ENCODE measurements at places on chromosomes 3 and 15.

DNA sequence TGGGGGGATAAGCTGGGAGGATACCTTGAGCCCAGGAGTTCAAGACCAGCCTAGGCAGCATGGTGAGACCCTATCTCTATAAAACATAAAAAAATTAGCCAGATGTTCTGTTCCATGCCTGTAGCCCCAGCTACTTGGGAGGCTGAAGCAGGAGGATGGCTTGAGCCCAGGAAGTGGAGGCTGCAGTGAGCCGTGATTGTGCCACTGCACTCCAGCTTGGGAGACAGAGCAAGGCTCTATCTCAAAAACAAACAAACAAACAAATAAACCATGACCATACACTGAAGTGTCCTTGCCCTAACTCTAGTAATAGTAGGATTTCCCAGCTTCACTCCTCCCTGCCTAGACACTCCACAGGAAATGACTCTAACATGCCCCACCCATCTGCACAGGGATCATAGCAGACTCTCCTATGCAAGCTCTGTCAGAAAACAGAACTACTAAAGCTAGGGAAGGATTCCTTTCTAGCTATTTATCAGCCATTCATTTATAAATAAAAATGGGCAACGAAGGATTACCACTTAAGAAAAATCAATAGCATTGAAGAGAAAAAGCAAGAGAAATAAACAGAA, 4.6 kb downstream of the ERICH6 start:
- DNase-seq = peak; percentile 45

- DNase-seq = no peak
These were observed 44.5 kb downstream of the CMTM7 start for GRCh38 chr3:32435911-32436815.

DNA sequence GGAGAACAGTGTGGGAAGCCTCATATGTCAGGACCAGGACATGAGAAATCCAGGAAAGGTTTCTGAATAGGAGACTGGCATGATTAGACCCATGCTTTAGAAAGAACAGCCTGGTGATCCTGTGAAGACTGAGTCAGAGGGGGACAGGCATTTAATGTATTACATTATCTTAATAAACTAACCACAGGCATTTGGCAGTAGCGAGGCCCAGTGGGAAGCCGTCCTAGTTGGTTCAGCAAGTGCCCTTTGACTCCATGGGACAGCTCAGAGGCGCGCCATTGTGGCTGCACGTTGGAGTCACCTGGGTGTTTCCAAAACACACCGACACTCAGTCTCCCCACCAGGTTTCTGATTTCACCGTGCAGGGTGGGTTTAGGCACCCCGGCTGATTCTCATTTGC, 90.5 kb upstream of the DGKG start:
- DNase-seq = peak; percentile 91

DNA sequence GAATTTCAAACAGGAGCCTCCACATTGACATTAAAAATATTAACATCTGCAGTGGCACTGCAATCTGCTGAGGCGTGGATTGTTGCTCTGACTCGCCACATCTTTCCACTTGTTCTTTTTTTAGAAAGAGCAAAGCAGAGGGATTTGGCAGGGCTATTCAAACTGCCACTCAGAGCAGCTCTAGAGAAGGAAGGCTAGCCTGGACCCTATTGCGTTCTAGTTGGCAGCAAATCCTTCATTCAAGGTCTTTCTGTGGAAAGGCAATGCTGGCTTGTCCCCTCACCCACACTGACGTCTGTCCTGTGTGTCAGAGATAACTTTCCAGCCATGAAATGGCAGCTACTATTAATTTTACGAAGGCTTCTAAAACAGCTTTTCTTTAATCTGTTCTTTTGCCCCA, 483.2 kb upstream of the SGO1 start:
- DNase-seq = no peak

DNA sequence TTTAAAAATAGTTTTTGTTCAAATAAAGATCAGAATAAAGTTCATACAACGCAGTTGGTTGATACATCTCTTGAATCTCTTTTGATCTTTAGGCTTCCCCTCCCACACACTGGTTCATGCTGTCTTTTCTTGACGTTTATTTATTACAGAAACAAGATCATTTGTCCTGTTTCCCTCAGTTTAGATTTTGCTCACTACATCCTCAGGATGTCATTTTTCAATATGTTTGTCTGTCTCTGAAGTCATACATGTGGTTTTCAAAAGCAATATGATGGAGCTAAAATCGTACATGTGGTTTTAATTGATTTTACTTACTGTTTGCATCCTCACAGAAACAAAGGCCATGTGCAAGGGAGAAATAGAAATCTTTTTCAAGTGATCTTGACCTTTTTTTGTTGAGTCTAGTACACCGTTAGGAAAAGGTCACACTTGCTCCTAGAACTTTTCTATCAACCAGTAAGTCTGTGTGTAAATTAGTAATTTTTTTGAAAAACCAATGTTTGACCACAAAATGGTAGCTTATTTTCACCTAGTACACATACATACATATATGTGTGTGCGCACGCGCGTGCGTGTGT, 63.7 kb upstream of the SENP5 start:
- DNase-seq = peak; percentile 37

DNA sequence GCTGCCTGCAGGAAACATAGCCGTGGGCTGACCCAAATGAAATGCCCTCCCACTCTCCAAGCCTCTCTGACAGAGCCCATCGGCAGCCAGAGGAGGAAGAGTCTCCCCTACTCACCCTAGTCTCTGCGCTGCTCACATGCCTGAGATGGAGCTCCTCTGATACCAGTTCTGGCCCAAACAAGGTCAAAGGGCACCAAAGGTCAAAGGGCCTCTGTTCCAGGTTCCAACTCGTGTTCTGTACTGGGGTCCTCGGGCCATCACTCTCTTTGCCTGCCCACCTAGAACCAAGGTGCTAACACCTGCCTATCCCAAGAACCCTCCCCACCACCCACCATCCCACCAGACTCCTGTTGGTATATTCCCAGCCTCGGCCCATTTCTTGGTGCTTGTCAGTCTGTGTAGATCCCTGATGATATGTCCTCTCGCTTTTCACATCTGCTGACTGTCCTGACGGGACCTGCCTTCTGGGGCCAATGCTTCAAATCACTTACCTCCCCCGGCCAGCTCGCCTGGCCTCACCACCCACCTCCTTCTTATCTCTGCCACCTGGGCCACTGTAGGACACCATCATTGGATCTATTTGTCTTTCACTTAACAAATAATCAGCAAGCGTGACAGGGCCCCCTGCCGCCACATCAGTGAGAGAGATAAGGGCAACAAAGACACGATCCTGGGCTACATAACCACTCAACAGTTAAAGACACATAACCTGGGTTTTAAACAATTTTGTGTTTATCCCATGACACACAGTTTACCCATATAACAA, 90.4 kb downstream of the SRGAP3 start:
- DNase-seq = no peak

DNA sequence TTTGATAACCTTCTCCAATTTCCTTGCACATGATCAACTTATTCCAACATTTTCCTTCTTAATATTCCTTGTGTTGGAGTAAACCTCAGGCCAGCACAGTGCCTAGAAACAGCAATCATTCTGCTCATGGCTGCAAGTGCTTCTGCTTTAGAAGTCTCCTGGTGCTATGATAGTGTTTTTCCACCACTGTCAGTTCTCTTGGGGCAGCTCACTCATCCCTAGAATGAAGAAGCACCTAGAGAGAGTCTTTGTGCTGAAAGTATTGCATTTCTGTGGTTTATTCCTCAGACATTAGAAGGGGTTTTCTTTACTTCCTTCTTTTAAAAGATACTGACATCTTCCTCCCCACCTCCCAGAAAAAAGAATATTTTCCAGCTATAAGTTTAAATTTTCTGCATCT, 183.5 kb downstream of the RYR3 start:
- no peak for DNase-seq

DNA sequence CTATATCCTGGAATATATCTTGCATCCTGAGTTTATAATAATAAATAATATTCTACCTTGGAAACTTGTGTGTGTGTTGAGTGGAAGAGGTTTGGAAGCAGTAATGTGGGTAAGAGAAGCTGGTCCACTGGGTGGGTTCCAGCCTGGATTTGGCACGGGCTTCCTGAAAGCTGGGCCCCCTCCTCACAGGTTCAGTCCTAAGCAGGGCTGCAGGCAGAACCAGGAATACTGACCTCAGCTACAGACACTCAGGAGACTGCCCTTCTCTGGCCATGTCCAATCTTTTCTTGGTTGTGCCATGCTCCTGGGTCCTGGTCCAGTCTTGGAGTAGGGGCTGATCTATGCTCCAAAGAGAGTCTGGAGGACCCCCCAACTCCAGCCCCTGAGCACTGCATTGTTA, 4.5 kb downstream of the MYD88 start:
- no peak for DNase-seq

- no peak for DNase-seq
These were observed 53.7 kb upstream of the CSTA start for GRCh38 chr3:122271246-122271898.

GRCh38 chr3:54931182-54931581, 3.3 kb upstream of the LRTM1 start:
- no peak for DNase-seq

DNA sequence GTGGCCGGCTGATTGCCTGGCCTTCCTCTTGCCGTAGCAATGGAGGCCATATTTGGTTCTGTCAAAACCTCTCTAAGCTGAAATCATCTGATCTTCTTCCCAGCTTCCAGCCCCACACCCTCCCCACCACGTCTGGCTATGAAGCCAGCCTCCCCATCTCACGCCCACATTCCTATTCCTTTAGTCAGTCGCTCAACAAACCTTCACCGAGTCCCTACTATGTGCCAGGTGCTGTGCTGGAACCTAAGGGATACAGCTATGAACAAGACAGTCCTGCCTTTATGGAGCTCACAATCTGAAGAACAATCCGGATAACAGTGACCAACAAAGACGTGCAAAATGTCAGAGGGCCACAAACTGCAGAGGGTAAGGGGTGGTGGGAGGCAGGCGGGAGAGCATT, 31.9 kb upstream of the SMAD6 start:
- no peak for DNase-seq

DNA sequence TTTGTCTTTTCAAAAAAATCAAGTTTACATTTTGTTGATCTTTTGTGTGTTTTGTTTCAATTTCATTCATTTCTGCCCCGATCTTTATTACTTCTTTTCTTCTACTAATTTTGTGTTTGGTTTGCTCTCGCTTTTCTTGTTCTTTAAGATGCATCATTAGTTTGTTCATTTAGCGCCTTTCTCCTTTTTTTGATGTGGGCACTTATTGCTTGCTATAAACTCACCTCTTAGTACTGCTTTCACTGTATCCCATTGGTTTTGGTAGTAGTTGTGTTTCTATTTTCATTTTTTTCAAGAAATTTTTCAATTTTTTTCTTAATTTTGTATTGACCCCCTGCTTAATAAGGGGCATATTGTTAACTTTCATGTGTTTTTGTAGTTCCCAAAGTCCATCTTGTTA, 34.4 kb downstream of the PRKCI start:
- DNase-seq = no peak

- DNase-seq = peak; percentile 69
These were observed 735.0 kb downstream of the ROBO1 start for GRCh38 chr3:79032686-79033318.

GRCh38 chr3:150920236-150920635, 15.0 kb upstream of the MINDY4B start:
- no peak for DNase-seq

GRCh38 chr3:177519588-177519987, 322.3 kb upstream of the TBL1XR1 start:
- peak; percentile 60 for DNase-seq

DNA sequence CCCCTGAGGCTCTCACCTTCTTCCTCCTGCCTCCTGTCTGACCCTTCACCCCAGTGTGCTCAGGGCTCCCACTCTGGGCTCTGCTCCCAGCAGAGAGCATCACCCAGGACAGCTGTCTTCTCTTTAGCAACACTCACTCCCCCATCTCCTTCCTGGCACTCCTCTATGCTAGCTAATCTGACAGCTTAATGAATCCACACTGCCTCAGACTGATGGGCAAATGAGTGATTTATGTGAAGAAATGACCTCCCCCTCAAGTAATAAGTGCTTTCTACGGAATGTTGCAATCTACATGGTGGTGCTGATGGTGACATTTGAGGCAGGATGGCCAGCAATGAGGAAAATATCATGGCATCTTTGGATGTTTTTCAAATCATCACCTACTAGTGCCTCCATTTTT, 83.6 kb downstream of the LSM3 start:
- peak; percentile 24 for DNase-seq

GRCh38 chr15:84894736-84895425, 10.4 kb downstream of the SLC28A1 start:
- no peak for DNase-seq

GRCh38 chr3:197367081-197367780, 68.8 kb upstream of the DLG1 start:
- peak; percentile 39 for DNase-seq

- DNase-seq = peak; percentile 22
These were observed 1001.1 kb upstream of the EPHA6 start for GRCh38 chr3:95813244-95813643.

- peak; percentile 42 for DNase-seq
These were observed 12.1 kb upstream of the PEX5L start for GRCh38 chr3:180048840-180049239.

- no peak for DNase-seq
These were observed 35.9 kb downstream of the EOGT start for GRCh38 chr3:68977486-68978167.

DNA sequence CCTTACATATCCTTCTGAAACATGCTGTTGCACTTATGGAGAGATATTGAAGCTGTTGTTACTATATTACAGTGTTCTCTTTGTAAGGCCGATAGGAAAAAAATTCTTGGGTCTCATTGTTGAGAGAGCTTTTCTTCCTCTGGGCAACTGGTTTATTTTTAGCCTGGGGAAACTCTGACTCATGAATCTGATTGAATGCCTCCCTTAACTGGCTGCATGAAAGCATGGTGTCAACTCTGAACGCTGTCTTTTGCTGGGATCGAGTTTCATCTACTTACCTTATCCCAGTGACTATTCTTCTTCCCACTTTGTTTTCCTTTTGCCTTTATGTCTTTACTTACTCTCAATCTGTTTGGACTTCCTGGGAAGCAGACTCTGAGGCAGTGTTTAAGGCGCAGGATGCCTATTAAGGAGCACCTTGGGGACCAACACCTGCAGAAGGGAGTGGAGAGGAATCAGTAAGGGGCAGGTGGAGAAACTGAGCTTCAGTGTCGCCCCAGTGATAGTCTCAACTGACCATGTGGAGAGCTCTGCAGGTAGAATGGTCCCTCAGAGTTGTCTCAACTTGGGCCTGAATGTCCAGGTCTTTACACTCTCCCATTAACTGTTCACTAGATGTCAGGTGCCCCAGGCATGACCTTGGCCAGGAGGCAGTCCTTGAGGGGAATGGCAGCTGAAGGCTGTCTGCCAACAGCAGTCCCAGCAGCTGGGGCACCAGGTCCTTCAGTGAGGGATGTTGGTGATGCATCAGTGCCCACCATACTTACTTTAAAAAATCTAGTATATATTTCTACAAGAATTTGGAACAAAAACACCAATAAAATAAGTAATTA, 88.9 kb upstream of the CCNL1 start:
- peak; percentile 87 for DNase-seq

GRCh38 chr3:88668180-88668579, 439.2 kb upstream of the EPHA3 start:
- DNase-seq = no peak

Data from fibroblast of mammary gland (primary cell).